ENCODE measurements at places on chromosomes 1 and 21.
A peak's percentile ranks its signal among the peaks of the same experiment; 100 is the strongest.

DNA sequence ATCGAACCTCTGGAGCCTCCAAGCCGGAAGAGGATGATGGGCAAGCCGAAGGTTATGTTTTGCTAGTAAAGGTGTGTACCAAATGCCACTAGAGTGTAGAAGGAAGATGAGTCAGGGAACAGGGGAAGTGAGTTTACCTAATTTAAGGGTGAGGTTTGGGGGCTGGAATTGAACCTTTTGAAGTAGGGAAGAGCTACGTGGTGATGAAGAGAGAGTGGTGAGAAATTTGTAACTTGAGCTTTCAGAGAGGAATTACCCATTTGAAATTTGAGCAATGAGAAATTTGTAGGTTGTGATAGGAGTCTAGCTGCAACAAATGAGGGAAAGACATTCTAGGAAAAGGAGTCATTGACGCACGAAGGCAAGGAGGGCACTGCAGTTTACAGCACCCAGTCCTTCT is 70.0 kb upstream of the TENT5C start:
- DNase-seq: no peak

- DNase-seq: no peak
Measured at GRCh38 chr21:14284481-14284880, 68.5 kb downstream of the RBM11 start.

DNA sequence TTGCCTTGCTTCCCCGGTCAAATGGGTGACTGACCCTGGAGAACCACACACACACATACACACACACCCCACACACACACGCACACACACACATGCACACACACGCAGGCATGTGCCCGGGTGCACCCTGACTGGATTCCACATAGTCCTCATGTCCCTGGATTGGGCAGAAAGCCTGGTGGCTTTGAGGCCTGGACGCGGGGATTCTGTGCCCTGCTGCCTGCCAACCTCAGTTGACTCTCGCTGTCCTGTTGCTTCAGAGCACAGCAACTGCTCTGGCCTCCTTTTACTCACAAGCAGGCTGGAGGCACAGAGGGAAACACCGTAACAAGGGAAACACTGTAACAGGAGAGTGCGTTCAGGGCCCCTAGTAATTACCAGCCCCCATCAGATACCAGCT is 6.4 kb downstream of the RORC start:
- no peak for DNase-seq

- peak; percentile 86 for DNase-seq
Measured at GRCh38 chr1:64184003-64184440, 19.4 kb upstream of the UBE2U start.

GRCh38 chr21:35627462-35627861 is 432.9 kb downstream of the SETD4 start:
- DNase-seq: no peak

GRCh38 chr1:40977716-40978115 is 1.8 kb upstream of the CTPS1 start:
- no peak for DNase-seq

GRCh38 chr1:55150880-55151588 is 64.1 kb downstream of the USP24 start:
- no peak for DNase-seq

GRCh38 chr1:64915381-64916274 is 50.7 kb downstream of the JAK1 start:
- DNase-seq: peak; percentile 72

- DNase-seq: no peak
Measured at GRCh38 chr1:55526716-55527115, 311.6 kb upstream of the USP24 start.

DNA sequence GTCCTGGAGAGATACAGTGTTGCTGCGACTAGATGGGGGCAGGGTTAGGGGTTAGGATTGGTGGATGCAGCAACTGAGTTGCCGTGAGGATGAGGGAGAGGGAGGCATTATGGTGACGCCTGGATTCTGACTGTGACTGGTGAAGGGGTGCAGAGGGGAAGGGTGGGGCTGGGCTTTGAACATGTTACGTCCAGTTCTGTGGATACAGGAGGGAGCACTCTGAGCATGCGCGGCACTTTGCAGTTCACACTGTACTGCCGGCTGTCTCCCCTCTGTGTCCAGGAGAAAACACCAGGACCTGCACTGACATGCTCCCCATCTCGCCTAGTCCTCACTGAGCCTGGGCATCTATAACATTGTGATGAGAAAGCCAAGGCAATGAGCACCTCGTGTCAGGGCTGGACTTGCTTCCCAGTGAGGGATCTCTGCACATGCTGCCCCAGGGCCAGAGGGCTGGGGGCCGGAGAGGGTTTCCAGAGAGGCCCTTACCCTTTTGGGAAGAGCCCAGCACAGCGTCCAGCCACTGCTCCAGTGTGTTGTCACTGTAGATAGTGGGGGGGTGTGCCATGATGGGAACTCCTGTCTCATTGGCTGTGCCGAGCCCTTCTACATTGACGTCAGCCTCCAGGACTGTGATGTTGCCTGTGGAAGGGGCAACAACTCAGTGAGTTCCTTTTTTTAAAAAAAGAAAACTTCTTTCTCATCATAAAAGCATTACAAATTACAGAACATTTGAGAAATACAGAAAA is 7.6 kb downstream of the FAM151A start:
- DNase-seq: no peak

DNA sequence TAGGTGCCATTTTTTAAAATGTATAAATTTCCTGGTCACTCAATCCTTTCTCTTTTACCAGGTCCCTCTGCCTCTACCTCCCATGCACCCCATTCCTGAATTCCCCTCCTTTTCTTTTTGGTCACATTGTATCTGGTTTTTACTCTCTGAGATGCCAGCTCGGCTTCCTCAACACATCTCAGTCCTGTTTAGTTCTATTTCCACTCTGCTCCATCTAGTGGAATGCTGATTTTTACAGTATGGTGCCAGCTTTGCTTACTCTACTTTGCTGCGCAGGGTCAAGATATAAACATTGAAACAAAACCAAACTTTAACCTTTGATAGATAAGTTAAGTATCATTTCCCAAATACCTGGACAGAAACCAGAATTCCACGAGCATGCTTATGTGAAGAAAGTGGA is 96.0 kb downstream of the ESRRG start:
- no peak for DNase-seq

GRCh38 chr21:15366555-15366954 is 301.8 kb upstream of the NRIP1 start:
- no peak for DNase-seq

- no peak for DNase-seq
Measured at GRCh38 chr21:43313939-43314405, 113.0 kb downstream of the SIK1 start.

DNA sequence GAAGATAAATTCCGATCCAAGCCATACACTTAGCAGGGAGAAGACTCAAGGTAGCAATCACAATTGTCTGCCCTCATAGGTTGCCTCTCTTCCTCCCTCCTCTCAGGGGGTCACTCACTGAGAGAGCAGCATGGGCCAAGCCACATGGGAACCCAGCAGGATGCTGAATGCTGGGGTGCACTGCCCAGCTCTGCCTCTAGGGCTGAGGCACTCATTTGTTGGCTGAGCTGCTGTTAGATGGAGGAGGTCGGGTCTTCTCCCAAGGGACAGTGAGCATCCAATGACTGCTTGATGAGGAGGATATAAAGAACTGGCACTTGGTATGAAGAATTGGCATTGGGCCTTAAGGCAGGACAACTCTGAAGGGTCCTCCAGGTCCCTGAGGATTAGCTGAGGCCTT is 418.8 kb downstream of the SIPA1L2 start:
- DNase-seq: no peak

- no peak for DNase-seq
Measured at GRCh38 chr21:28482657-28483056, 510.0 kb downstream of the LTN1 start.

- DNase-seq: peak; percentile 92
Measured at GRCh38 chr1:219088778-219089557, 84.7 kb upstream of the LYPLAL1 start.

DNA sequence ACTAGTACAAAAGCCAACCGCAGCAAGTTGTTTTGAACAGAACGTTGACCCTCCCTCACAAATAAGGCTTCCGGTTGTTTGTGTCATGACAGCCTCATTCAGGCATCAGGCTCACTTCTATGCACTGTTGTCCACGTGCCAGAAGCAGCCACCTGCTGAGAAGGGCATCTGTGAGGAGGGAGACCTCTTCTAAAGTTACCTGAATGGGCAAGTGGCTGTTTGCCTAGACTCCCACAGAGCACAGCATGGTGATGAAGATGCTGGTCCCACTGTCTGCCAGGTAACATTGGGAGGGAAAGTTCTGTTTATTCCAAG is 176.1 kb downstream of the CLIC6 start:
- no peak for DNase-seq

GRCh38 chr1:25990702-25991395 is 7.0 kb downstream of the PAFAH2 start:
- DNase-seq: no peak

DNA sequence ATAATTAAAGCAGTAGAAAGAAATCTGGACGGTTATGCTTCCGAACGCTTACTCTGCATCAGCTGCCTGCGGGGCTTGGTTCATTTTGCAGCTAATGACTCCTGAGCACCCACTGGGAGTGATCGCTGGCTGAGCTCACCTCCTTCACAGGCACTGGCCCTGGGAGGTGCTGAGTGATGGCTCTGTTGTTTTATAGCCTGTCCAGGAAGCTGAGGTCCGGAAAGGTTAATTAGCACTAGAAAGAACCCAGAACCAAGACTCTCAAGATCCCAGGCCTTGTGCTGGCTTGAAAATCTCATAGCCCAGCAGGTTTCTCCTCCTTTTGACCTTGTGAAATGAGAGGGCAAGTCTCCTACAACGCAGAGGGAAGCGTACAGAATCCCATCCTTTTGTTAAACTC is 226.2 kb downstream of the AJAP1 start:
- no peak for DNase-seq

DNA sequence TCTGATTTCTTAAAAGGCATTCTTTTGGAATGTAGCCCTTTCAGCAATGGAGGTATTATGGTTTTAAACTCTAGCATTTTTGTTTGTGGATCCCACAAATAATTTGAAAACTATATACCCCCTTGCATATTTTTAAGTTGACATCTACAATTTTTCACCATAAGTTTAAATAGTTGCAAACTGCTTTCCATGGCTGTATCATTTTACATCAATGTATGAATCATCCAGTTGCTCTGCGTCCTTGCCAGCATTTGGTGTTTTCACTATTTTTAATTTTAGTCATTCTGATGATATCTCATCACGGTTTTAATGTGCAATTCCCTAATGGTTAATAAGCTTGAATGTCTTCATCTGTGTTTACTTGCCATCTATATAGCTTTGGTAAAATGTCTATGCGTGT is 20.7 kb downstream of the DIPK1A start:
- peak; percentile 46 for DNase-seq

- DNase-seq: no peak
Measured at GRCh38 chr21:39065917-39066316, 117.3 kb downstream of the PSMG1 start.

DNA sequence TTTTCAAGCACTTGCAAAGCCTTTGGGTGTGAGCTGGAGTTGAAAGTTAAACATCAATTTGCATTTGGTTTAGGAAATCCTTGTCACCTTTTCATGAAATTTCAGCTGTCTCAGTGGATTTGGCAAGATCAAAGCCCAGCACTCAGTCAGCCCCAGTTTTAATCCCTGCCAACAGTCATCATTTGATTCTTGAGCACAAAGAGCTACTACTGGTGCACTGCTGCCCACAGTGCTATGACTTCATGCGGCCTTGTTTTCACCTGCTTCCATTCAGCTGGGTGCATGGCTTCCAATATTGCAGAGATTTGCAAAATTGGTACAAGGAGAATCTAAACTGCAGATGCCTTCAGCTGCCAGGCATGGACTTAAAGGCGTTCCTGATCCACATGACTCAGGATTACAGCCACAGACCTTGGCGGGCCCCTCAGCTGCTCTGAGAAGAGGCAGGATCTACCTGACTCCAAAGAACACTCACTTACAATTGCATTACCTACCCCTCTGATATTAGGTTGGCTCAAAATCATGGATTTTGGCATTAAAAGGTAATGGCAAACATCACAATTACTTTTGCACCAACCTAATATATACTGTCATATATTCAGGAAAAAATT is 259.1 kb downstream of the DSCAM start:
- DNase-seq: no peak

- DNase-seq: peak; percentile 29
Measured at GRCh38 chr1:32151319-32151787, 28.1 kb upstream of the TXLNA start.

GRCh38 chr1:76109404-76109803 is 34.9 kb downstream of the ST6GALNAC3 start:
- DNase-seq: no peak

- no peak for DNase-seq
Measured at GRCh38 chr1:86972262-86972661, 57.8 kb downstream of the HS2ST1 start.

DNA sequence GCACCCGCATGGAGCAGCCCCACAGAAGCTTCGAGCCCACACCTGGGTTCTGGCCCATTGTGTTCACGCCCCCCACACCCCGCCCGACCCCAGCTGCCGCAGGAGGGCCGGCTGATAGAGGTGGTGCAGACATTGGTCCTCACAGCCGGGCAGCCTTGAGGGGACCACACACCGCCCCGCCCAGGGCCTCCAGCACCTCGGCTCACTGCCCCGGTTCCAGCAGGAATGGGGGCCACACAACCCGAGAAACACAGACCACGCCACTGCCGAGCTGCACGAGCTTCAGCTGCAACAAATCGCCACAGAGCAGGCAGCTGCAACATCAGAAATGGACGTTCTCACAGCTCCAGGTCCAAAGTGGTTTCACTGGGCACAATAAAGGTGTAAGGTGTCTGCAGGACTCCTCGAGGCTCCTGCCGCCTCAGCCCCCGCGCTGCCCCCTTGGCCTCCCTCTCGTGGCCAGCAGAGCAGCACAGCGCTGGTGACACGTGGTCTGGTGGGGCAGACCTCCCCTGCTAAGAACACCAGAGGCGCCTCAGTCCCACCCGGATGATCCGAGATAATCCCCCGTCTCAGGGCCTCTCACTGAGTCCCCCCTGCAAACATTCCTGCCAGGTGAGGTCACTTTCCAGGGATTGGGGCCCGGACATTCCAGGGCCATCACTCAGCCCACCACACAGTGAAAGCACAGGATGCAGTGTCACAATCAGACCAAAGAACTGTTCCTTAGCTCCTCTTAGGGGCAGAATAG is 62.3 kb upstream of the ADARB1 start:
- peak; percentile 74 for DNase-seq

GRCh38 chr1:236850077-236850979 is 55.2 kb downstream of the MTR start:
- DNase-seq: no peak

DNA sequence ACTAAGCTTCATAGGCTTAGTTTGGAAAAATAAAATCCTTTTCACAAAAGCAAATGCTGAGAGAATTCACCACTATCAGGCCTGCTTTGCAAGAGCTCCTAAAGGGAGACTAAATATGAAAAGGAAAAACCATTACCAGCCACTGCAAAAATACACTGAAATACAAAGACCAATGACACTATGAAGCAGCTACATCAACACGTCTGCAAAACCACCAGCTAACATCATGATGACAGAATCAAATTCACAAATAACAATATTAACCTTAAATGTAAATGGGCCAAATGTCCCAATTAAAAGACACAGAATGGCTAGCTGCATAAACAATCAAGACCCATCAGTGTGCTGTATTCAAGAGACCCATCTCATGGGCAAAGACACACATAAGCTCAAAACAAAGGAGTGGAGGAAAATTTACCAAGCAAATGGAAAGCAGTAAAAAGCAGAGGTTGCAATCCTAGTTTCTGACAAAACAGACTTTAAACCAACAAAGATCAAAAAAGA is 28.8 kb downstream of the AKT3 start:
- no peak for DNase-seq

Measured in fibroblast of gingiva (primary cell).